ENCODE measurements at places on chromosomes 3 and 15.
A peak's percentile ranks its signal among the peaks of the same experiment; 100 is the strongest.

DNA sequence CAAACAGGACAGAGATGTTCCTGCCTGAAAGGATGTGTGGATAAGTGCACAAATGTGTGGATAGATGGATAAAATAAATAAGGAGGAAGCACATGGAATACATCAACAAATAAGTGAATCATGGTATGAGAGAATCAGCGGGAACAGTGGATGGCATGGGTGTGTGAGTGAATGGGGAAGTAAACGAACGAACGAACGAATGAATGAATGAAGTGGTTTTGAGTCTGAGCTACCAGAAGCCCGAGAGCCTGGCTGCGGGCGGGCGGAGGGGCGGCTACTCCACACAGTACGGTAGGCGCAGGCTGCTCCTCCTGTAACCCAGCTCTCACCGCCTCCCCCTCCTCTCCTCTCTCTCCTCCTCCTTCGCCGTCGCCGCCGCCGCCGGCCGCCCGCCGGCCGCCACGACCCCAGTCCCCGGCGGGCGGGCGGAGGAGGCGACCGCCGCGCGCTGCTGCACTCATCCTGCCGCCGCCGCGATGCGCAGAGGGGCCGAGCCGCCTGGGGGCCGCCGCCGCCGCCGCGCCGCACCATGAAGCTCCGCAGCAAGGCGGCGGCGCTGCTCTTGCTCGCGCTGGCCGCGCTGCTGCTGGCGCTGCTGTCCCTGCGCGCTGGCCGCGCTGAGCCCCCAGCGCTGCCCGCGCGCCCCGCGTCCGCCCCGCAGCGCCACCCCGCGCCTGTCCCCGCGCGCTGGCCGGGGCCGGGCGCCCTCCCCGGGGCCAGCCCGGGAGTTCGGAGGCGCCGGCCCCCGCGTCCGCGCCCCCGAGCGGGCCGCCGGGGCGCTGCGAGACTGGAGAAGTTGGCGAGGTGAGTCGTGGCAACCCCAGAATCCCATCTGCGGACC lies at the start of gene GXYLT2:
TSS of gene GXYLT2 (plus strand) at position 342 of the 841 bp plus-strand sequence. CDS start at position 530, 188 bp downstream.
- peak; percentile 80 for DNase-seq

GRCh38 chr3:69081583-69082262 lies 1.6 kb upstream of the UBA3 start:
- no peak for DNase-seq

- DNase-seq: no peak
These were observed 4.2 kb downstream of the RARRES1 start for GRCh38 chr3:158728061-158728377.

- peak; percentile 52 for DNase-seq
These were observed 8.6 kb upstream of the TEX9 start for GRCh38 chr15:56356616-56357015.

DNA sequence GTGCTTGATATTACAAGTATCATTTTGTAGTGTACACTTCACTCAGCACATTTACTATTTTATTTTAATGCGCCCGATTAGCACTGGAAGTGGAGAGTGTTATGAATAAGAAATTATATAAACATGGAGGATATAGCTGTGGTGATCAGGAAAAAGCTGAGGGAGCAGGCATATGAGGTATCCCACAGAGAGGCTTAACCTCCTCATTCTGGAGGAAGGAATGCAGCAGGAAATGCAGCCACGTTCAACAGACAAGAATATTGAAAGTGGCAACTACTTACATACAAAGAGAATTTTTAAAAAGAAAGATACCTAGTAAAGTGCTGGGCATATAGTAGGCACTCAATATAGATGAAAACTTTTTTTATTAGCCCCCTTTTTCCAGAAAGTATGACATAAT lies 166.0 kb upstream of the SATB1 start:
- no peak for DNase-seq
